Stimulated activated CD8-positive, alpha-beta memory T cell treated with anti-CD3 and anti-CD28 coated beads, Interleukin-4, amount 100 ng/mL, for 4 hours (primary cell): ENCODE measurements at places on chromosomes 16 and 17.

DNA sequence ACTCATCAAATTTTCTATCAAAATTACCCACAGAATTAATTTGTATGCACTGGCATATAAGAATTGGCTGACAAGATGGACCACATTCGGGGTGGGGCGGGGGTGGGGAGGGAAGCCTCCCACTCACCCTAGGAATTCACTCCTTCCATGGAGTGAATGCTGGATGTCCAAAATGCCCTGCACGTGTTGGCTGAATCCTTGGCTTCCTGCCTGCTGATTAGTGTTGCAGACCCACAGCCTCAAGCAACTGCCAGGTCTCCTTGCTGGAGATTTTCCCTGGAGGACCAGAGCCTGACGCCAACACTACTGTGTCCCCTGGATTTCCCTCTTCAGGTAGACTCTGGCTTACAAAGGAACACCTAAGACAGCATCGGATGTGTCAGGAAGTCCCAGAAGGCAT, 575.7 kb upstream of the CDH11 start:
- no peak for DNase-seq

DNA sequence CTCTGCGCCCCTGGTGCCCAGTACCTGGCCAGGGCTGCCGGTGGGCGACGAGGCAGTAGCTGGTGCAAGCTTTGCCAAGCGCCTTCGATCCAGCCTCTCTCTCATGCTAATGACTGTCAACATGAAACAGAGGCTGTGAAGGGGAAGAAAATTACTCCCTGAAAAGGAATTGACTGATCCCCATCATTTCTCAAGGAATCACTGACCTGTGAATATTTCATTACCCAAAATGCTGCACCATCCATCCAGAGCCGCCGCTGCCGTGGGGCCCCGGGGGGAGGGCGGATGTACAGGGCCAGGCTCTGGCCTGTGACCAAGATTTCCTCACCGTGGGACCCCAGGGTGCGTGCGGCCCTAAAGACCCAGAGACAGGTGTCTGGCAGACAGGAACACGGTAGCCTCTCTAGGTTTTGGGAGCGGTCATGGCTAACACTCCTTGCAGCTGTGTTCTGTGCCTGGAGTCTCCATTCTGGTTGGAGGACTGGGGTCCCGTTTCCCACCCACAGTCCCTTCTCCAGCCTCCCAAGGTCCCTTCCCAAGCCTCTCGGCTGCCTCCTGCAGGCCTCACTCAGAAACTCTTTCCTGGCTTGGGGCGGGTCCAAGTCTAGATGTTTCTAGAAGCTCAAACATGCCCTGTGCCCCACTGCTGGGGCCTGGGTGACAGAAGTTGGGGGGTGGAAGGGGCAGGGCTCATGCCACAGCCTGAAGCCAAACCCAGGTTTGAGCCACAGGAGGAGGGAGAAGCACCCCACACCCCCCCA, 73.3 kb downstream of the ENGASE start:
- no peak for DNase-seq

DNA sequence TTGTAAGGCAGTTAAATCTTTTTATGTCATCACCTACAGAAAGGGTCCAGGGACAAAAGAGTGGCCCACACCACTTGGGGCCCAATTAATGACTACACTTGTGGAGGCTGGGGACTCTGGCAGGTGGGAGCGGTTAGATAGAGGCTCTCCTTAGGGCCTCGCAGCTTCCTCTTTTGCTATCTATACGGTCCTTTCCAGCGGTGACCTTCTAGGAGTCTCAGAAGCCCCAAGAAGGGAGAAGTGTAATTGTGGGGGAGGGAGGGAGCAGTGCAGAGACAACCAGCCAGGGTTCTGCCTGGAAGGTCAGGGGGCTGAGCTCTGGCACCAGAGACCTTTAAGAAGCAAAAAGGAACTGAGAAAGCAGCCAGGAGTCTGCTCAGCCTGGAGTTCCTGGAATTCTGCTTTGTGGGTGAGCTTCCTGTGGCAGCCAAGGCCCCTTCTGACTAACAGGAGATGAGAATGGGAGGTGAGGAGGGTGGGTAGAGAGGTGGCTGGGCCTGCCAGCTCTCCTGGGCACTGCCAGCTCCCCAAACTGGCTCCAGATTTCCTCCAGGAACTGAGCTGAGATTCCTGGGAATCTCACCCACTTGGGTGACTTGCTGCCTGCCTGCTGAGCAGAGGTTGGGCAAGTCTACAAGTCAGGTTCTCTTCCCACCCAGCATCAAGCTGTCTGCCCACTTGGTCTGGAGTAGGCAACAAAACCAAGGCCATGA, 16.3 kb upstream of the MAP3K14 start:
- no peak for DNase-seq

- DNase-seq = no peak
These were observed 61.8 kb downstream of the KSR1 start for GRCh38 chr17:27518048-27518447.

- DNase-seq = no peak
These were observed 65.0 kb downstream of the NCOR1 start for GRCh38 chr17:16150251-16150856.

GRCh38 chr17:2343421-2343820, 6.1 kb downstream of the SGSM2 start:
- no peak for DNase-seq

- DNase-seq = no peak
These were observed 2.2 kb upstream of the EFTUD2 start for GRCh38 chr17:44901411-44901921.

DNA sequence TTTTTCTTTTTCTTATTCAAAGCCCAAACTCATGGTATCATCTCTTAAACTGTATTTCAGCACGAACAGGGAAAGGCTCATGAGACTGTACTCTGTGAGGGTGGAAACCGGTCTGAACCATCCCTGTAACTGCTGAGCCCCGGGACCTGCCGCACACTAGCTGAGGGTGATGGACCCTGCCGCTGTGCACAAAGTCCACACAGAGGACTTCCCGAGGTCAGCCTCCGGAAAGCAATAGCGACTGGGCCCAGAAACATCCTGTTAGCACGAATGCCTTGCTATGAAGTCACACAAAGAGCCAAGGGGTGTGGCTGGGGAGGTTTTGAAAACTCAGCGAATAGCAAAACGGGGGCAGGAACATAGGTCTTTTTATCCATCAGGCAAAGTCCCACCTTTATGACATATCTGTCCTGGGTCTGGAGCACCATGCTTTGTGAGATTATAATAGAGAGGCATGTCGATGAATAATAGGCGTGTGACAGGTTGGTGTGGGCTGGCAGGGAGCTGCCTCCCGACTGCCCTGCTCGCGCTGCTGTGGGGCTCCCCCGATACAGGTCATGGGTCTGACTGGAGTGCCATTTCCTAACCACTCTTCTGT, 33.4 kb downstream of the CDK5R1 start:
- no peak for DNase-seq

GRCh38 chr16:970766-971581, at the start of gene LMF1:
Gene LMF1, minus strand, starts transcription at chr16:970984. Its CDS starts 4 bp downstream, at chr16:970980.
- peak; percentile 83 for DNase-seq

DNA sequence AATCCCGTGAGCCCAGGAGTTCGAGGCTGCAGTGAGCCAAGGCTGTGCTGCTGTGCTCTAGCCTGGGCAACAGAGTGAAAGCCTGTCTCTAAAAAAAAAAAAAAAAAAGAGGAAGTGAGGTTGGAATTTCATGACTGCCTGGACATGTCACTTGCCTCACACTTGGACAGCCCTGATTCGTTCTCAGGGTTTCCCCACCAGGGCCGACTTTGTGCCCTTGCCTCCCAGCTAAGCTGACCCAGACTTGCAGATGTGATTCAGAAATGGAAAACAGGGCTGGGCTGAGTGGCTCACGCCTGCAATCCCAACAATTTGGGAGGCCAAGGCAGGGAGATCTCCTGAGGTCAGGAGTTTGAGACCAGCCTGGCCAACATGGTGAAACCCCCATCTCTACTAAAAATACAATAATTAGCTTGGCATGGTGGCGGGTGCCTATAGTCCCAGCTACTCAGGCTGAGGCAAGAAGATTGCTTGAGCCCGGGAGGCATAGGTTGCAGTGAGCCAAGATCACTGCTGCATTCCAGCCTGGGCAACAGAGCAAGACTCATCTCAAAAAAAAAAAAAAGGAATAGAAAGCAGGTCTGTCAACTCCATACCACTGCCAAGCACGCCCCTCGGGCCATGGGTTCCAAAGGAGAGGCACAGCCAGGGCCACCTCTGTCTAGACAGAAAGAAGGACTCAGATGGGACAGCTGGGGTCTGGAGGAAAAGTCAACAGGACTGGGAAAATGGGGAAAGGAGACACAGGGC, 46.9 kb downstream of the SOCS1 start:
- DNase-seq = no peak

- no peak for DNase-seq
These were observed 348.9 kb upstream of the DYNLRB2 start for GRCh38 chr16:80191928-80192327.

- DNase-seq = no peak
These were observed 817 bp downstream of the PSKH1 start for GRCh38 chr16:67893743-67894399.

DNA sequence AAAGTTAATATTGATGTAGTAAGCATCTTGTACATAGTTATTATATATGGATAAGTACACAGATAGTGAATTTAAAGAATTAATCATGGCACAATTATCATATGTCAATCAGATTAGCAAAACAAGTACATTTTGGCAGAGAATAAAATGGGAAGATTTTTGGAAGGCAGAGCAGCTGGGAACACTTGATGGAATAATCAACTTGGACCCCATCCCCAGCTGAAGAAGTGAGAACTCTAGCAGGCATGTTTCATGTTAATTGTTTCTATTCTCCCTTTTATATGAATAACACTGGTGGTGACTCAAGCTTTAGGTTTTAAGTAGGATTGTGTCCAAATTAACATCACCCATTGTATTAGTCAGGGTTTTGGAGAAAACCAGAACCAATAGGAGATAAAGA, 198.7 kb downstream of the KCNJ2 start:
- no peak for DNase-seq
